ENCODE measurements at places on chromosomes 13 and 19.

- no peak for DNase-seq
Measured at GRCh38 chr19:16309643-16310042, 15.0 kb upstream of the KLF2 start.

GRCh38 chr19:41433171-41433570 lies 6.0 kb upstream of the B3GNT8 start:
- no peak for DNase-seq

GRCh38 chr13:111156421-111156820 lies 41.3 kb downstream of the ARHGEF7 start:
- no peak for DNase-seq

GRCh38 chr13:105814219-105814901 lies 721.1 kb downstream of the EFNB2 start:
- no peak for DNase-seq

GRCh38 chr13:26677156-26677555 lies 83.4 kb downstream of the GPR12 start:
- DNase-seq, result no peak

GRCh38 chr13:71789693-71790329 lies 77.2 kb downstream of the DACH1 start:
- DNase-seq, result no peak

DNA sequence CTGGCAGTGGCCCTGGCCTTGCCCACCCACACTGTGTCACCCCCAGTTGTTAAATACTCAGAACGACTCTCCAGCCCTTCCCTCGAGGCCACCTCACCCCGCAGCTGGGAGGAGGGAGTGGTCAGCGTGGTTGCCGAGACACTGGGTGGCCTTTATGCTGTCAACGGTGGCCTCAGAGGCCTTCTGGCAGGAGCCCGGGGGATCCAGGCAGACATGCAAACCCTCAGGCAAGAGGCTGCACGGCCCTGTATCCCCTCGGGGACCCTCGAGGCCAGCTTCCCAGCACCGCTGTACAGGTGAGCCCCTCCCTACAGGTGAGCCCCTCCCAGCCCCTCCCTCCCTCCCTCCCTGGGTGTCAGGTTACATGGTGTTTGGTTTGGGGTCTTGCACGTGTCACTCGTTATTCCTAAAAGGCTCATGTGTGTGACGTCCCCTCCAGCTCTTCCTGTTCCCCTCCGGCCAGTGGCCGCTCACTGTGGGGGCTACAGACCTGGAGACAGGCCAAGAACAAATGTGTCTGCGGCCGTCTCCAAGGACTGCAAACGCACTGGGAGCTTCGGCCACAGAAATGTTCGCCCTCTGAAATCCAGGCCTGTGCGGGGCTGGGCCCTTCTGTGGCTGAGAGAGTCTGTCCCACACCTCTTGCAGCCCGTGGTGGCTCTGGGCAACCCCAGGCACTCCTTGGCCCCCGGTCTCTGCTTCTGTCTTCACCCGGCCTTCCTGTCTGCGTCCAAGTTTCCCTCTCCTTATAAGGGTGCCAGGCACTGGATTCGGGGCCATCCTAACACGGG lies at the start of gene TEKTIP1:
TSS of gene TEKTIP1 (plus strand) at position 210 of the 791 bp plus-strand sequence. CDS start at position 214, 4 bp downstream.
- no peak for DNase-seq

GRCh38 chr13:96533408-96533807 lies 443.5 kb downstream of the HS6ST3 start:
- no peak for DNase-seq

DNA sequence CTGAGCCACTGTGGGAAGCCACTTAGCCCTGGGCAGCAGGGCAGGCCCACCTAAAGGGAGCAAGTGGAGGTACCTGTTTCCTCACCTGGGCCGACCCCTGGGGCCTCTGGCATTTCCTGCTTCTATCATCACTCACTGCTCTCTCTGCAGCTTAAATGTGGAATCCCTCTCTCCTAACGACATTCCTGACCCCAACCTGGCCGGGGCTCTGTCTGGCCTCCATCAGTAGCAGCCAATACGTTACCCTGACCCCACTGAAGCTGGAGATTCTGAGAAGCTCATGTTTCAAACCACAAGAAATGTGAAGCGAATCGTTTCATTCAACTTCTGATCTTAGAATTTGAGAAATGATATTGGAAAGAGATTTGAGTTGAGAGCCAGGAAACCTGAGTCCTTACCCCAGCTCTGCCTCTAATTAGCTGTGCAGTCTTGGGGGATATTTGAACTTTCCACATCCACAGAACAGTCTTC lies 39.9 kb downstream of the DOCK9 start:
- no peak for DNase-seq

- no peak for DNase-seq
Measured at GRCh38 chr19:7534531-7535046, 928 bp upstream of the PNPLA6 start.

GRCh38 chr19:28869459-28869858 lies 343.5 kb downstream of the UQCRFS1 start:
- DNase-seq, result no peak

- no peak for DNase-seq
Measured at GRCh38 chr19:13842291-13843103, 34.4 kb upstream of the NANOS3 start.

GRCh38 chr19:48152551-48152950 lies 17.6 kb downstream of the LIG1 start:
- DNase-seq, result no peak

- DNase-seq, result no peak
Measured at GRCh38 chr13:20142023-20142926, 18.6 kb downstream of the GJA3 start.

DNA sequence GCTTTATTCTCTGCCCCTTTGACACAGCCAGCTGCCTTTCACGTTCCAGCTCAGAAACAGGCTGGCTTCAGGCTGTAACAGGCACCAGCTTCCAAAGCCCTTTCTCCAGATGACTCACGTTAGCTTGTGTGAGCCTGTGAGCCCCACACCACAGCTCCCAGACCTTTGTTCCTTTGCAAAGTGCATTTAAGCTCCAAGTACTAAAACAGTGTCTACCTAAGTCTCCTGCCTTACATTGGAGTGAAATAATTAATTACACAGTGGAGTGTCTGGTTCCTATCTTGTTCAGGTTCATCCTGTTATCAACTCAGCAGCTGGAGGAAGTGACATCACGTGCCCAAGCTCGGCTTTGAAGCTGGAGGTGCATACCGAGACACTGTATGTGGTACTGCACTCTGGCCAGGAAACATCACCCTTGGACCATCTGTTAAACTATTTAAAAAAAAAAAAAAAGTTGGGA lies 475.8 kb downstream of the FOXO1 start:
- DNase-seq, result no peak

DNA sequence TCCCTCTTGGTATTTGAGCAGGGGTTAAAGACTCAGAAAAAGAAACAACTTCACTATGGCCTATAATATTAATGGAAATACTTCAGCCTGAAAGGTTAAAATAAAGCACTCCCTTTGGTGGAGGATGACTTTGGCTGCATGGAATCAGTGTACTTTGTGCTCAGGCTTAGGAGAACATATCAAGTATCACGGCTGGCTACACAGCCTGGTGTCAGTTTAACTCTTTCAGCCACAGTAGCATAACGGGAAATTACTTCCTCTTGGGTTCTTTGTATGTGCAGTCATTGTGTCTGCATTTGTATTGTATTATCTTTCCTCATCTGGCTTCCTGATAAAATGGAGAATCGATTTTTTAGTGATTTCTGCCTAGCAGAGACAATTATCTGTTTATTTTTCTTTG lies 239.0 kb downstream of the GGACT start:
- DNase-seq, result no peak

GRCh38 chr13:31214435-31214834 lies 14.7 kb downstream of the B3GLCT start:
- DNase-seq, result no peak

DNA sequence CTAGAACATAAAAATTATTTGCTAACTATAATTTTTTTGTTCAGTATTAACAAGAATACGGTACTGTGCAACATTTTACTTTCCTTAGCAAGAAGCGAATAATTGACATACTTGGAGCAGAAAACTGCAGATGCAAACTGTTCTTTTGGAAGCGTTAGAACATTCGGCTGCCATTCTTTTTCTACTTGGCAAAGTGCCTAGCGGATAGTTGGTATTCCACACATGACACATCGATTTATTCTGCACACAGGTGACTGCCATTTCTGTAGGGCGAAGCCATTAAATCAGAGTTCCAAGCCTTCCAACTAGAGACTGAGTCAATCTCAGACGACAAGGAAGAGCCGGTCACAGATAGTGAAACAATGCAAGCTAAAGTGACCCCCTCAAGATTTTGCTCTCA lies 117.4 kb downstream of the TRPC4 start:
- DNase-seq, result no peak

DNA sequence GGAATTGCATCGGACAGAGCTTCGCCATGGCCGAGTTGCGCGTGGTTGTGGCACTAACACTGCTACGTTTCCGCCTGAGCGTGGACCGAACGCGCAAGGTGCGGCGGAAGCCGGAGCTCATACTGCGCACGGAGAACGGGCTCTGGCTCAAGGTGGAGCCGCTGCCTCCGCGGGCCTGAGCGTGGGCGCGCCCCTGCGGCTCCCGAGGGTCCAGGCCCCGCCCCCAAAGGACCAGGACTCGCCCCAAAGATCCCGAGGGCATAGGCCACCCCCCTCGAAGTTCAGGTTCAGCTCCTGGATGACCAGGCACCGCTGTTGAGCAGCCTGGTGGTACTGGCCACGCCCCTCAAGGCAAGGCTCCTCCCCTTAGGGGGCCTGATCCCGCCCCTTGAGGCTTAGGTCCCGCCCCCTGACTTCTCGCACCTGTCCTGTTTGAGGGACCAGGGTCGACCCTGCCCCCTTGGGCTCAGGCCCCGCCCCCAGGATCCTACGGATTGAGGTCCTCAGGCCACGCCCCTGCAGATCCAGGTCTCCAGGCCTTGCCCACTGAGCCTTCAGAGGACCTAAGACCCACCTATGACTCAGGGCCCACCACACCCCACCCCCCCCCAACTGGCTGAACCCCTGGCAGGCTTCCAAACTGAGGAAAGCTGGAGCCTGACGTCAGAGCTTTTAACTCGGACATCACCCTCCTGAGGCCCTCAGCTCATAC lies 43.1 kb downstream of the CYP4F22 start:
- no peak for DNase-seq

DNA sequence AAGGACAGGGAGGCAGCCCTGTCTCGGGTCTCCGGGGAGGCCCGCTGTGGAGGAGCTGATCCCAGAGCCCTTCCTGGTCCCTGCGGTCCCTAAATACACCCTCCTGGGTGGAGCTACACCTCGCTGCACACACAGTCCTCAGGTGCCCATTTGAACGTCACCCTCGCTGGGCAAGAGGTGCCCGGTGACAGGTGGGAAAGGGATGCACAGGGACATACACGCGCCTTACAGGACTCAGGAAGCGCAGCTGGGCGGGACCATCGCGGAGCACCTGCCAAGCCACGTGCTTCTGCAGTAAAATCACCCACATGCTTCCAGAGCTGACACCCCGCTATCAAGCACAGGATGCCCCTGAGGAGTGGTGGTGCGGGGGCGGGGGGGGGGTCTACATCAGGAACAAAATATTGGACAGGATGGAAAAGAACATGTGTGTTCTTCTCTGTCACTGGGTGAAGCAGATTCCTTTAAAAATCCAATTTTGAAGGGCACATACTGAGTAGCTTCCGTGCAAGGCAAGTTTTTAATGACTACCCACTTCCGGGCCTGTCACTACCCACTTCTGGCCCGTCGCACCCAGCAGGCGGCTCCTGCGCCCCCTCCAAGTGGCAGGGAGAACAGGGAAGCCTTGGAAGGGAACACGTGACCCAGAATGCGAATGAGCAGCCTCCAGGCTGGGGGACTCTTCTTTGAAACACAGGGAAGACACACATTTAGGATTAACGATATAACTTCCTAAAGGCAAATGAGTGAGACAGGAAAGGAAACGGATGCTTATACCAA lies 78.9 kb downstream of the COL4A1 start:
- no peak for DNase-seq

GRCh38 chr19:52689843-52690368 lies 44.9 kb downstream of the ZNF611 start:
- no peak for DNase-seq

GRCh38 chr19:24054044-24054935 lies 32.7 kb upstream of the ZNF254 start:
- DNase-seq, result no peak

DNA sequence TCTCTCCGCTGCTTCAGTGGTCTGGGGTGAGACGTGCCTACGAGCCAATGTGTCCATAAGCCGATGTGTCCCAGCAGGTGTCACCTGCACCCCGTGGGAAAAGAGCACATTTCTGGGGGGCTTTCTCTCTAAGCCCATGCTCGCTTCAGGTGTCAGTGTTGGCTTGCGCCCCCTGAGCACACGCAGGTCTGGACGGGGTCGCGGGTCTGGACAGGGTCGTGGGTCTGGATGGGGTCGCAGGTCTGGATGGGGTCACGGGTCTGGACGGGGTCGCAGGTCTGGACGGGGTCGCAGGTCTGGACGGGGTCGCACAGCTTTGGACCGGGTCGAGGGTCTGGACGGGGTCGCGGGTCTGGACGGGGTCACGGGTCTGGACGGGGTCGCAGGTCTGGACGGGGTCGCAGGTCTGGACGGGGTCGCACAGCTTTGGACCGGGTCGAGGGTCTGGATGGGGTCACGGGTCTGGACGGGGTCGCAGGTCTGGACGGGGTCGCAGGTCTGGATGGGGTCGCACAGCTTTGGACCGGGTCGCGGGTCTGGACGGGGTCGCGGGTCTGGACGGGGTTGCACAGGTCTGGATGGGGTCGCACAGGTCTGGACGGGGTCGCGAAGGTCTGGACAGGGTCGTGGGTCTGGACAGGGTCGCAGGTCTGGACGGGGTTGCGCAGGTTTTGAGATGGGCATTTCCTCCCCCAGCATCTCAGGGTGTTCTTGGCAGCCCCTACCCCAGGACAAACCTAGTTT lies 24.5 kb upstream of the TFDP1 start:
- DNase-seq, result no peak

GRCh38 chr13:112532837-112533745 lies 54.9 kb downstream of the TUBGCP3 start:
- DNase-seq, result no peak

GRCh38 chr13:39955560-39955959 lies 300.1 kb downstream of the COG6 start:
- no peak for DNase-seq

- no peak for DNase-seq
Measured at GRCh38 chr13:94323764-94324758, 155.4 kb downstream of the DCT start.

DNA sequence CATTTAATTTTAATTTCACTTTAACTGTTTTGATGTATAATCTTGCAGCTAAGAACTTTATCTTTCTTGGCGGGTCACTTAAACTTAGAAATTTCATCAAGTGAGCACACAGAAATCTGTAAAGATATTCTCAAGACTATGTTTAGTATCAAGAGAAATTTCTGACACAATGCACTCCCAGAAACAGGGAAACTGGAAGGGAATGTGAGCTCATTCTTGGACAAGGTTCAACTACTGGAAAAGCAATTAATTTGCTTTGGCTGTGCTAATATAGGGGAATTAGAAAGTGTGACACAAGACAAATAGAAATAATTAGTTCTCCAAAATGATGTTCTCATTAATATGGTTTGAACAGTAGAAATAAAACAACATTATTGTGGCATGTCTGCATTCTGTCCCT lies 402.3 kb downstream of the DACH1 start:
- DNase-seq, result no peak

All from NCI-H2081 treated with DMSO at 0.1 percent for 48 hours (cell line).